NCI-H1930 (cell line): ENCODE measurements at places on chromosomes 12 and 14.

DNA sequence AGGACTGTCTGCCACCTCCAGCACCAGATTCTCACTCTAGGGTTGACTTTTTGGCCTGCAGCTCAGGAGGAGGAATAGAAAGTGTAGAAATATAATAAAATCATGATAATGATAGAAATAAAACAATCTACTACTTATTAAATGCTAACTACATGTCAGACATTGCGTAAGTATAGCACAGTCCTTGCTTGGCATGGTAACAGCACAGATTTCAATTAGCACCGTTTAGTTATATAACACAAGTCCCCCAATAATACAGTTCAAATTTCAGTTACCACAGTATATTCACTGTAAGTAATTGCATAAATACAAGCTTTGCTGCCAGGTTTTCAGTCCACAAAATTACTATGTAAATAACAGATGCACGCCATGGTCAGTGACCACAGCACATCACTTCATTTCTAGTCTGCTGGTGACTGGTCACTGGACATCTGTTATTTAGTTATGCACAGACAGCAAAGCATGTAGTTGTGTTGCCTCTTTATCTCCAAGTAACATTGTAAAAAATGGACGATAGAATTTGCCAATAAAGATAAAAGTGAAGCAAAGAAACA is 6.5 kb upstream of the GLT8D2 start:
- DNase-seq: no peak

GRCh38 chr12:120125792-120126634 is 9.5 kb upstream of the RAB35 start:
- no peak for DNase-seq

- no peak for DNase-seq
These were observed 125.2 kb downstream of the MGST1 start for GRCh38 chr12:16472631-16473030.

GRCh38 chr12:27852742-27853141 is 72.7 kb upstream of the MANSC4 start:
- DNase-seq: no peak

- DNase-seq: no peak
These were observed 27.0 kb upstream of the HIGD1C start for GRCh38 chr12:50925342-50925651.

- no peak for DNase-seq
These were observed 11.6 kb upstream of the GXYLT1 start for GRCh38 chr12:42156232-42156631.

- DNase-seq: no peak
These were observed 141.6 kb downstream of the GLT1D1 start for GRCh38 chr12:128994856-128995255.

GRCh38 chr12:80154261-80154660 is 54.9 kb downstream of the OTOGL start:
- no peak for DNase-seq

GRCh38 chr14:65879248-65880009 is 466.9 kb downstream of the FUT8 start:
- DNase-seq: no peak

- peak; percentile 46 for DNase-seq
These were observed 152.7 kb downstream of the GXYLT1 start for GRCh38 chr12:41992022-41992421.

DNA sequence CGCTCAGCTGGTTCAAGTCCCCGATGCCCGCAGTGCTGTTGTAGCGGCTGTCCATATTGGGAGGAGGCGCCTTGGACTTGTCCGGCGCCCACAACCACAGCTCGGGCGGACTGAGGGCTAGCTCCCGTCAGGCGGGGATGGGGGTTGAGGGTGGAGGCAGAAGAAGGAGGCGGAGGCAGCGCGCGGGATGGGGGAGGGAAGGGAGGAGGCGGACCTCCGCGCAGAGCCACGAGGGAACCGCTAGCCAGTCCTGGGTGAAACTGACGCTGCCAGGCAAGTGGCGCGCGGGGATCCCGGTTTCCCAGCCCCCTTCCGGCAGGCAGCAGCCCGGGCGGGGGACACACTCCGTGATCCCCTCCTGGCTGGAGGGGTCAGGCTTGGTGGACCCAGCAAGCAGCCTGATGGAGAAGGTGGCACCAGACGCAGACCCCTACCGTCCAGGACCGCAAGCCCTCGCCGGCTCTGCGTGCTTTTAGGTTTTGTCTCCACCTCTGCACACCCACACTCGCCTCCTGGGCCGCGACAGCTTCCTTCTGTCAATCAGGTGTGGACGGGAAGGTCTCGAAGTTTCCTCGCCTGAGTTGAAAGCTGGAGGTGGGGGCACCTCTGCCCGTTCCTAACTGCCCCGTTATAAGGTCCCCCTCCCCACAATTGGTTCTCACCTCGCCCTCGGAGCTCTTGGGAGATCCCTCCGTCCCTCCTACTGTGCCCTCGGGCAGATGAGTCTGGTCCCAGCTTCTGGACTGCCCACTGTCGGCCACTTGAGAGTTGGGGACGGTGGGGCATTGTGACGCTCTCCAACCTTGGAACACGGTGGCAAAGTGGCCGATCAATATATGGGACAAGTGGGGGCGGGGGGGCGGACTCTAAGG is at the start of gene CPNE8:
Gene CPNE8, minus strand, starts transcription at position 112 of the 872 bp plus-strand sequence. Its CDS starts 57 bp downstream, at position 55.
- peak; percentile 34 for DNase-seq

- no peak for DNase-seq
These were observed 32.9 kb downstream of the TCHP start for GRCh38 chr12:109932878-109933503.

- DNase-seq: no peak
These were observed 143.2 kb upstream of the RGS6 start for GRCh38 chr14:71789005-71789404.

- no peak for DNase-seq
These were observed 36.9 kb downstream of the TTLL5 start for GRCh38 chr14:75697918-75698317.

GRCh38 chr14:89014569-89014850 is 190.1 kb downstream of the TTC8 start:
- DNase-seq: no peak

DNA sequence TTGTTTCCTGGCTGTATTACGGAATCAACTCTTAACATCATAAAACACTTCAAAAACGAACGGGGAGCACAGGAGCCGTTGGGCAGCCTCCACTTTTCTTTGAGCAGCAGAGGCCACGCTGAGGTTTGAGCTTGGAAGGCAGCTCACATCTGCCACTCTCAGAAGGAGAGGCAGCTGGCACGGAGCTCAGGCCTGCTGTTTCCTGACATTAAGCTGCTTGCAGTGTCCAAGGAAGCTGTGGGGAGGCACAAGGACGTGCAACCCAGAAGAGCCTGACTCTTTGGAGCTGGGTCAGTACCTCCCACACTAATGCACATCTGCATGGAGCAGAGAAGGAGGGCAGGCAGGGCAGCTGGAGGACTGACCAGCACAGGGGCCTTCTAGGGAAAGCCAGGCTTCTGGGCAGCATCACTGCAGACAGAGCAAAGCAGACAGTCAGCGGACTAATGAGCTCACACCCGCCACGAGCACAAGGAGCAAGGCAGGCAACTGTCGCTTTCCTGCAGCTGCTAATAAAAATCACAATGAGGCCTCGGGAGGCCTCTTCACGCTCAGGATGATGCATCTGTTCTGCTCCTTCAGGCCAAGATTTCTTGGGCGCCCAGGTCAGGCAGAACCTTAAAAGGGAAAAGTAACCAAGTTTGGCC is 211.1 kb downstream of the GLT1D1 start:
- DNase-seq: no peak

- DNase-seq: no peak
These were observed 11.7 kb downstream of the CINP start for GRCh38 chr14:102351023-102351422.

- no peak for DNase-seq
These were observed 100.1 kb upstream of the PDE3A start for GRCh38 chr12:20268121-20268732.

GRCh38 chr12:95473231-95473883 is 595 bp upstream of the METAP2 start:
- DNase-seq: no peak
